ENCODE measurements at places on chromosomes 1 and 21.

- H3K27ac ChIP-seq: no peak overlapping the region
- no peak for DNase-seq
- H3K36me3 ChIP-seq: no peaks in the 10 kb centered on the region
- peaks cover 4% of the 10 kb centered on the region for H3K4me1 ChIP-seq
- H3K4me3 ChIP-seq: no peak overlapping the region
- no peaks in the 10 kb centered on the region for H3K27me3 ChIP-seq
These were observed 49.7 kb upstream of the IFI44L start for GRCh38 chr1:78570539-78570938.

GRCh38 chr1:6435547-6435946 is 11.0 kb downstream of the ESPN start:
- H3K36me3 ChIP-seq: no peaks in the 10 kb centered on the region
- H3K4me3 ChIP-seq: no peak overlapping the region
- no peak overlapping the region for H3K27ac ChIP-seq
- H3K4me1 ChIP-seq: peaks cover 5% of the 10 kb centered on the region
- DNase-seq: no peak
- peaks cover 34% of the 10 kb centered on the region for H3K27me3 ChIP-seq

DNA sequence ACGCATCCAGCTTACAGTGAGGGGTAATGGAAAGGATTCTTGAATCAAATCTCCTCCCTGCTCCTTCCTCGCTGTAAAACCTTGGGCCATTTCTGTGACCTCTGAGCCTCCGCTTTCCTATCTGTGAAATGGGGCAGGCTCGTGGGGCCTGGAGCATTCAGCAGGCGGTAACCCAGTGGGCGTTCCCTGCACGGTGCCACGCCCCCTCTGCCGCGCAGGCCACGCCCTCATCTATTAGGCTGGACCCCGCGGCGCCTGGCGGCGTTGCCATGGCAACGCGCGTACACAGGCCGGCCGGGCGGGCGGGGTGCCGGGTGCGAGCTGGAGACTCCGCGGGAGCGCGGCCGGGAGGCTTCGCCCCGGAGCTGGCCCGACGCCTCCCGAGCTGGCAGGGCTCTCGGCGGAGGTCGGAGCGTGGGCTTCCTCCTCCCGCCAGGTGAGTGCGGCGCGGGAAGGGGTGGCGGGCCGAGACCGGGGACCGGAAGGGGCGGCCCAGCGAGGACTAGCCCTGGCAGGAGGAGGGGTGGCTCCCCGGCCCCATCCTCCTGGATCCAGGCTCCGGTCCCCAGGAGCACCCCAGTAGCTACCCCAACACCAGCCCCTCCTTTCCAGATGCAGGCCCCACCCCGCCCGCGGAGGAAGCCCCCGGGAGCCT is at the start of gene FHAD1:
FHAD1 (plus strand) TSS at position 264 of the 655 bp plus-strand sequence. CDS start 4,562 bp downstream, outside the sequence.
- no peak within 1 kb of the TSS for H3K27ac ChIP-seq
- no peaks in the 10 kb centered on the region for H3K36me3 ChIP-seq
- H3K4me1 ChIP-seq: peaks cover 41% of the 10 kb centered on the region
- peak within 1 kb of the TSS; percentile 59 for H3K4me3 ChIP-seq

DNA sequence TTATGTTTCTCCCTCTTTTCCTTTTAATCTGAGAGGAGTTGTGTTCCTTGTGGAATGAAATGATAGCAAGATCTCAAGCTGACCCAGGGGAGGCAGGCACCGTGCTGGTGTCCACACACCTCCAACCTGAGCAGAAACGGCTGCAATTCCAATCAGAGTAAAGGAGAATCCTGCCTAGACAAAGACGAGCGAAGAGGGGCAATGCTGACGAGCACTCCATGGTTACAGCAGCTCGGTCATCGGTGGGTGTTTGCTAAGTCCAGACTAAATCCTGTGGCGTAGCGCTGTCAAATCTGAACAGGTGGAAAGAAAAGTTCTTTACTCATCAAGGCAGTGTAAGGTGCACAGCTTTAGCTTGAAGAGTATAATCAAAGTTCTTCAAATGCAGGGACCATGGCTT is 74.8 kb downstream of the PLD5 start:
- H3K27me3 ChIP-seq: peaks cover 1% of the 10 kb centered on the region
- no peaks in the 10 kb centered on the region for H3K36me3 ChIP-seq
- no peaks in the 10 kb centered on the region for H3K4me1 ChIP-seq
- DNase-seq: no peak
- no peak overlapping the region for H3K4me3 ChIP-seq

- no peak overlapping the region for H3K4me3 ChIP-seq
- H3K27ac ChIP-seq: peak overlapping the region; percentile 37
- H3K36me3 ChIP-seq: peaks cover 36% of the 10 kb centered on the region
- peaks cover 6% of the 10 kb centered on the region for H3K27me3 ChIP-seq
These were observed 47.0 kb downstream of the CNST start for GRCh38 chr1:246613096-246613758.

- H3K27me3 ChIP-seq: no peaks in the 10 kb centered on the region
- peaks cover 6% of the 10 kb centered on the region for H3K4me1 ChIP-seq
- H3K36me3 ChIP-seq: no peaks in the 10 kb centered on the region
- no peak overlapping the region for H3K27ac ChIP-seq
- no peak overlapping the region for H3K4me3 ChIP-seq
- no peak for DNase-seq
These were observed 23.9 kb downstream of the FMO5 start for GRCh38 chr1:147201276-147201675.

- H3K36me3 ChIP-seq: peaks cover 7% of the 10 kb centered on the region
- no peak overlapping the region for H3K4me3 ChIP-seq
- H3K27ac ChIP-seq: no peak overlapping the region
- H3K27me3 ChIP-seq: no peaks in the 10 kb centered on the region
These were observed 46.0 kb downstream of the COL24A1 start for GRCh38 chr1:86110451-86111129.

GRCh38 chr1:24412408-24412807 is 1.2 kb downstream of the STPG1 start:
- H3K4me3 ChIP-seq: peak overlapping the region; percentile 91
- peaks cover 74% of the 10 kb centered on the region for H3K4me1 ChIP-seq
- peaks cover 26% of the 10 kb centered on the region for H3K36me3 ChIP-seq
- H3K27ac ChIP-seq: peak overlapping the region; percentile 93
- no peak for DNase-seq

DNA sequence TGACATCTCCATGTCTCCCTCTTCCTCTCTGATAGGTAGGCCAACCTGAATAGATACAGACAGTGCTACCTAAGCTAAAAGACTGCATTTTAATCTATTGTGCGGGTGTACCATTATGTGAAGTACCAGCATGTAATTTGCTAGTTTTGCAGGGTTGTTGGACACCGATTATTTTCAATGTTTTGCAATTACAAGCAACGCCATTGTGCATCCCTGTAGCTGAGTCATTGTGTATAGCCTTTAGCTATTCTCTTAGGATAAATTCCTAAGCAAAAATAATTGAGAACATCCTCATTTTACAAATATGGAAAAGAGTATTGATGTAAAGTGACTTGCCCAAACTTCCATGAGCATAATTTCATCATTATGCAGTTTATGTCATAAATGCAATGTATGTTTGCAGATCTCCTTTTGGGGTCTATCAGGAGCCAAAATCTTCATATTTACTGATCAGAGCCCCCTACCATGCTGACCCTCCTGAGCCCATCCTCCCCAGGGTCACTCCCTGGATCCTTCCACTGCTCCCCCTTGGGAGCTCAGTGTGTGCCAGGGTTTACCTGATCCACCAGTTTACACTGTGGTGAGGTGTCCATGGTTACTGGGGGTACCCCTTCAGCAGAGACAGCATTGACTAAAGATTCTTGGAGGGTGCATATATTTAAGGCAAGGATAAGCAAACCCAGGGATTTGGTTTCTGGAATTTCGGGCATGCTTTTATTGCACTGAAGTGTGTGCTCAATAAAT is 80.6 kb downstream of the CCDC185 start:
- no peaks in the 10 kb centered on the region for H3K36me3 ChIP-seq
- no peak overlapping the region for H3K27ac ChIP-seq
- no peak overlapping the region for H3K4me3 ChIP-seq

DNA sequence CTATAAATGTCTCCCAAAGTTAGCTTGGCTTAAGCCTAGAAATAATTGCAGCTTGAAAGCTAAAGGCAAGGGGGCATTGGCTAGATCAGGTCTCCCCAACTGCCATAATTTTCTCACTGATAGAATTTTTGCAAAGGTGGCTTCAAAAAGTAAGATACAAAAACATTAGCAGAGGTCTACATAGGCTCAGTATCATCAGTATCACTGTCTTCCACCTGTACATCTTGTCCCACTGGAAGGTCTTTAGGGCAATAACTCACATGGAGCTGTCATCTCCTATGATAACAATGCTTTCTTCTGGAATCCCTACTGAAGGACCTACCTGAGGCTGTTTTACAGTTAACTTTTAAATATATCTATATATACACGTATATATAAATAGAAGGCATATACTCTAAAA is 14.9 kb downstream of the OSBPL9 start:
- DNase-seq: no peak
- no peak overlapping the region for H3K4me3 ChIP-seq
- no peaks in the 10 kb centered on the region for H3K36me3 ChIP-seq
- no peaks in the 10 kb centered on the region for H3K27me3 ChIP-seq
- no peak overlapping the region for H3K27ac ChIP-seq

DNA sequence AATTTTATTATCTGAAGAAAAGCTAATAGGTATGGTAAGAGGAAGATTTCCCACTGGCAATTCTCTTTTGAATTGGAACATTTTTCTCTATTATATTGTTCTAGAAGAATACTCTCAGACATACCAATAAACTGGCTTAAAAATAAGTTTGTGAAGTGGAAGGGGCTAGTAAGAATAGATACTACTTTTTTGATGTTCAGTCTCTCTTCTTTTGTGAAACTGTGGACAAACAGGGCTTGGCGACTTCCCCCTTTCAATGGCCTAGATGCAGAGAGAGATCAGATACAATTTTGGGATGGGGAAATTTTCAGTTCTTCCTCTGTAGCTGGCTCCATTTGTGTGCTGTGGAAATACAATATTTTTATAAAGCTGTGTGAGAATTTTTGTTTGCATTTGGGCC is 2.5 kb downstream of the PBX1 start:
- DNase-seq: no peak
- H3K4me1 ChIP-seq: peaks cover 57% of the 10 kb centered on the region
- H3K27me3 ChIP-seq: no peaks in the 10 kb centered on the region
- peak overlapping the region; percentile 99 for H3K4me3 ChIP-seq
- H3K27ac ChIP-seq: peak overlapping the region; percentile 92

DNA sequence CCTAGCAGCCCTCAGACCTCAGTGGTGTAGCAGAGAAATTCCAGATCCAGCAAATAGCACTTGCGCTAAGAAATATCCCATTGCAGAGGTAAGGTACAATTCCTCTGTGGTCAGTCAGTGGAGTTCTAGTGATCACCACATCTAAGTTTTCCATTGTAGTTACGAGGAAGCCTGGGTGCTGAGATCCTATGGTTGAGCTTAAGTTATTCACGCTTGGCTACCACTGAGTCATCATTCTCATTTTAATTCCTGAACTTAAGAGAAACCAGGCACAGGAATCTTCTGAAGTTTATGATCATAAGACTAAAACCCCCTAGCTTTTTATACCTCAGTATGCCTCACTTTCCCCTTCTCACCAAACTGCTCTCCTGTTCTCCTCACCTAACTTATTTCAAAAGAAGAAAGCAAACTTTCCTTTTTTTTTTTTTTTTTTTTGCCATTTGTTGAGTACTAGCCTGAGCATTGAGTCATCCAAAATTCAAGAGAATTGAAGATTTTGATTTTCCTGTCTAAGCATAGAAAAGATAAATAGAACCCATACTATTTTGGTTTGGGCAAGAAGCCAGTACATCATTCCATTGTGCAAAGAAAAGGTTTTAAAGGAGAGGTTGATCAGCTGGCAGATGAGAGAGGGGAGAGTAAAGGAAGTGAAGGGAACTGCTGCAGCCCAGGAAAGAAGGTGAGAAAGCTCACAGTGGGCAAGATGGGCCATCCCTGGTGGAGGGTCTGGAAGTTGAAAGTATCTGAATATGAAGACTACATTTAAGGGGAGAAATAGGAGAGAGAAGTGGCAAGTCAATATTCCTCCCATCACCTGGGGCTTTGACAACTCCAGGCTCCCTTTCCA is 39.9 kb downstream of the SERBP1 start:
- DNase-seq: peak; percentile 27
- H3K36me3 ChIP-seq: peaks cover 9% of the 10 kb centered on the region
- H3K27me3 ChIP-seq: no peaks in the 10 kb centered on the region
- peak overlapping the region; percentile 43 for H3K4me3 ChIP-seq
- peak overlapping the region; percentile 54 for H3K27ac ChIP-seq

DNA sequence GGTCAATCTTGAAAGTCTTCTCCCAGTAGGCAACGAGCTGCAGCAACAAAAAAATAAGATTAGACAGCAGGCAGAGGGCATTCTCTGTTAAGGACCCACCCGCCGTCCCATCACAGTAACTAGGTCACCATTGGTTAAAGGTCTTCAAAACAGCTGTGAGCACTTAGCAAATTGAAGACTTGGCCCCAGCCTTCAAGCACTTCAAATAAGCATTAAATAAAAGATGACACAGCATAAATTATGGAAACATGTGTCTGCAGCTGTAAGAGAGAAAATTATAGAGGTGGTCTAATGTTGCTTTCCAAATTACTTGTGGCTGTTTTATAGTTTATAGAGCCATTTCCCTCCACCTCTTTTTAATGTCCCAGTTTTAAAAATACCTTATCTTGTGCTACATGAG is 61.2 kb downstream of the VANGL1 start:
- H3K27ac ChIP-seq: no peak overlapping the region
- peaks cover 13% of the 10 kb centered on the region for H3K27me3 ChIP-seq
- peaks cover 5% of the 10 kb centered on the region for H3K4me1 ChIP-seq
- no peak for DNase-seq
- no peaks in the 10 kb centered on the region for H3K36me3 ChIP-seq
- H3K4me3 ChIP-seq: no peak overlapping the region

DNA sequence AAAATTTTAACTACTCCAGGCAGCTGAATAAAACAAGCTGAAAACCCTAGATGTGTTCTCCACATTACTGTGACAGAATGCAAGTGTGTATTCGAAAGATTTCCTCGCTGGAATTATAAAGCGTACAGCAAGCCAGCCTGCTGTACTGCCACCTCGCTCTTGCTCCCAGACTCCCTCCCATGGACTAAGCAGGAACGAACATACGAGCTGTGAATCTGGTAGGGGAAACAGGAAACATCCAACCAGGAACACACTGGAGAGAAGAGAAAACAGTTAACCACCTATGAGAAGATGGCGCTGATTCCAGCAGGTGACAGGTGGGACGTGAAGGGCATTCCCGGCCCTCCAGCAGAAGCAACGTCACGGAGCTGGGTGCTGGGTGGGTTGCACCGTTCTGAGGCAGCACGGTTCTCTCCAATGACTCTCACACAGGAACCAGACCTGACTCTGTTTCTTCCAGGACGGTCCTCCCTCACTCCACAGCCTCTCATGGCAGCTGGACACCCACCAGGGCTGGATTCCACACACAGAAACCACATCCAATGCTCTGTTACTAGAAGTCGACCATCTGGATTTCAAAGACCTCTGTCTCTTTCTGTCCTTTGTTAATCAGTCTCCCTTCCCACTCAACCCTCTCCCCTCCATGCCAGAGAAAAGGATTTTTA is 219.2 kb downstream of the RERE start:
- peaks cover 35% of the 10 kb centered on the region for H3K4me1 ChIP-seq
- H3K27me3 ChIP-seq: no peaks in the 10 kb centered on the region
- peak overlapping the region; percentile 50 for H3K27ac ChIP-seq
- peak; percentile 43 for DNase-seq
- H3K36me3 ChIP-seq: peaks cover 6% of the 10 kb centered on the region

GRCh38 chr1:44500181-44501046 is 95.4 kb downstream of the RNF220 start:
- peaks cover 17% of the 10 kb centered on the region for H3K27me3 ChIP-seq
- DNase-seq: no peak
- H3K4me3 ChIP-seq: no peak overlapping the region
- H3K36me3 ChIP-seq: no peaks in the 10 kb centered on the region

GRCh38 chr1:53685272-53686051 is 53.5 kb downstream of the GLIS1 start:
- peak overlapping the region; percentile 56 for H3K4me3 ChIP-seq
- H3K4me1 ChIP-seq: peaks cover 28% of the 10 kb centered on the region
- no peaks in the 10 kb centered on the region for H3K36me3 ChIP-seq
- DNase-seq: peak; percentile 3

GRCh38 chr1:156600733-156601121 is 552 bp downstream of the GPATCH4 start:
- peaks cover 2% of the 10 kb centered on the region for H3K36me3 ChIP-seq
- H3K27ac ChIP-seq: peak overlapping the region; percentile 97
- H3K4me3 ChIP-seq: peak overlapping the region; percentile 98
- H3K27me3 ChIP-seq: peaks cover 3% of the 10 kb centered on the region
